ENCODE measurements at places on chromosomes 2 and 18.

DNA sequence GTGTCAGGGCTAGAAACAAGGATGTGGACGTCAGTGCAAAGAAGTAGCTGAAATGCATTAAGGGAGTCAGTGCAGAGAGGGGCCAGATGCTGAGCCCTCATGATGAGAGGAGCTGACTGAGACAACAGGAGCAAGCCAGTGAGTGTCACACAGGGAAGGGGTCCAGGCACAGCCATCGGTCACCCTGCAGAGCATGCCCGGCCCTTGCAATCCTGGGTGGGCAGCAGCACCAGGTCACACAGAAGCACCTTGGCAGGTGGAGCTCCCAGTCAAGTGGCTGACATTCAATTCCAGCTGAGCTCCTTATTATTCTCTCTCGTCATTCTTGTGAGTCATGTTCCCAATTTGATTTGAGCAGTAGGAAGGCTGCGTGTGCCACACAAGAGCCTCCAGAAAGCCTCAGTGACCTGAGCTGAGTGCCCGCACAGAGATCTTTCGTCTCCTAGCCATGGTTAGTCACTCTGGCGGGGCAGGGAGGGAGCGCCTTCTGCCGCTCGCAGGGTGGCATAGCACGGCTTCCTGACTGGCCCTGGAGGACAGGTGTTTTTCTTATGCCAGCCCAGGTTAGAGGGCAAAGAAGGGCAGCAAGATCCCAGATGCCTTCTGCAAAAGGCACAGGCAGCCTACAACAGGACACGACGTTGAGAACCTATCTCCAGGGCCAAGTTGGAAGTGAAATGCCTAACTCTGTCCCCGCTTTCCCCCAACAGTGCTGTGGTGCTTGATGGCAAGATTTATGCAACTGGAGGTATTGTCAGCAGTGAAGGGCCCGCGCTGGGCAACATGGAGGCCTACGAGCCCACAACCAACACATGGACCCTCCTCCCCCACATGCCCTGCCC lies 220.9 kb downstream of the ATAD2B start:
- DNase-seq, result no peak

GRCh38 chr2:127381762-127382161 lies 6.0 kb downstream of the MAP3K2 start:
- DNase-seq, result no peak

GRCh38 chr2:145495590-145495989 lies 975.7 kb upstream of the ZEB2 start:
- no peak for DNase-seq

DNA sequence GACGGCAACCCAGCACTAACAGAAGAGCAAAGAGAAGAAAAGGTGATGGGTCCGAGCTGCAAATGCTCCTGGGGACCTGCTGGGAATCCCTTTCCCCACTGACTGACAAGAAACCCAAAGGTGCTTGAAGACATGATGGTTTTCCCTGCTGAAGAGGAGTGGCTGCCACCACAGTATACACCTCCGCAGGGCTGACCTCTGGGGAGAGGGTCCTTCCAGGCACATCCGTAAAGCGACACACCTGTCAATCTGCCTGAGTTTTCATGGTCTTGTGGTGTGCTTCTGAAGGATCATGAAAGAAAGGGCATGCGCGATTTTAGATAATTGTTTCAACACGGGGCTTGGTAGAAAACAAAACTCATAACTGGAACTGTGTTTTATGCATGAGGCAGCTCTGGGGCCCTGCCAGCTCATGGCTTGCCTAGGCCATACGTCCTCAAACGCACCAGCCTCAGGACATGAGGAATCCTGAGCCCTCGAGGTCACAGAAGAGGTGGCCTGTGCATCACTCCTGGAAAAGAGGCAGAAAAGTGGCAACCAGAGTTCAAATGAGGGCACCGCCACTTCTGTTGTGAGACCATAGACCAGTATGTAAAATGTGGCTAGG lies 51.8 kb downstream of the SERTAD2 start:
- DNase-seq, result no peak

- no peak for DNase-seq
Observed at GRCh38 chr18:32346671-32347070, 124.0 kb downstream of the GAREM1 start.

- no peak for DNase-seq
Observed at GRCh38 chr2:18454692-18455235, 105.7 kb downstream of the RDH14 start.

DNA sequence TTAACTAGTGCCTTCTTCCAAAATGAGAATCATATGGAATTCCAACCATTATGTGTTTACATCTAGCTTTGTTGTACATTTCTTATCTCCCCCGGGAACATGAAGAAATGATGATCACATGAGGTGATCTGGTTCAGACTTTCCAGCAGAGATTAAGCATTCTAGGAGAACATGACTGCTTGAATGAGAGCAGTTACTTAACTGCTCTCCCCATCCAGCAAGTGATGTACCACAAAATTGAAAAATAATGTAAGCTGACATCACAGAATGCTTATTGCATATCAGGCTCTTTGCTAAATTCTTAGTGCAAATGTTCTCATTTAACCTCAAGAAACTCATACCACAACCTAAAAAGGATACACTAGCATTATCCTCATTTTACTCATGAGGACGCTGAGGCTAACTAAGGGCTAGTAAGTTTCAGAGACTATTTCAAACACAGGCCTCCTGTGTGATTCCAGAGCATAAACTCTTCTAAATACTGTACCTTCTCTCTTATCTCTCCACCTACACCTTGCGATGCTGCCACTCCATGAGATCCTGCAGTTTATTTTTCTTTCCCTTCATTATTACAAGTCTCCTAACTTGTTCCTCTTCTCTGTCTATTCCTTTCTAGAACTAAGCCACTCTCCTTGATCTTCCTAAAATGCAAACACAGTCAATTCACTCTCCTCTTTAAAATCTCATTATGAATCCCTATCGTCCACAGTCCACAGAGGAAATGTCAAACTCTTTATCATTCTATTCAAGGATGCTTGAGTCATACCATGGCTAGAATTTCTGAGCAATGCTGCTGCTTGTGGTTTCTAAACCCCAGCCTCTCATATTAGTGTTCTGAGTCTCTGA lies 1224.8 kb upstream of the ZEB2 start:
- DNase-seq, result no peak

GRCh38 chr2:112491946-112492345 lies 10.0 kb downstream of the TTL start:
- DNase-seq, result no peak

- DNase-seq, result no peak
Observed at GRCh38 chr2:47283659-47284058, 119.3 kb upstream of the MSH2 start.

GRCh38 chr2:17649026-17649425 lies 104.6 kb downstream of the SMC6 start:
- no peak for DNase-seq

DNA sequence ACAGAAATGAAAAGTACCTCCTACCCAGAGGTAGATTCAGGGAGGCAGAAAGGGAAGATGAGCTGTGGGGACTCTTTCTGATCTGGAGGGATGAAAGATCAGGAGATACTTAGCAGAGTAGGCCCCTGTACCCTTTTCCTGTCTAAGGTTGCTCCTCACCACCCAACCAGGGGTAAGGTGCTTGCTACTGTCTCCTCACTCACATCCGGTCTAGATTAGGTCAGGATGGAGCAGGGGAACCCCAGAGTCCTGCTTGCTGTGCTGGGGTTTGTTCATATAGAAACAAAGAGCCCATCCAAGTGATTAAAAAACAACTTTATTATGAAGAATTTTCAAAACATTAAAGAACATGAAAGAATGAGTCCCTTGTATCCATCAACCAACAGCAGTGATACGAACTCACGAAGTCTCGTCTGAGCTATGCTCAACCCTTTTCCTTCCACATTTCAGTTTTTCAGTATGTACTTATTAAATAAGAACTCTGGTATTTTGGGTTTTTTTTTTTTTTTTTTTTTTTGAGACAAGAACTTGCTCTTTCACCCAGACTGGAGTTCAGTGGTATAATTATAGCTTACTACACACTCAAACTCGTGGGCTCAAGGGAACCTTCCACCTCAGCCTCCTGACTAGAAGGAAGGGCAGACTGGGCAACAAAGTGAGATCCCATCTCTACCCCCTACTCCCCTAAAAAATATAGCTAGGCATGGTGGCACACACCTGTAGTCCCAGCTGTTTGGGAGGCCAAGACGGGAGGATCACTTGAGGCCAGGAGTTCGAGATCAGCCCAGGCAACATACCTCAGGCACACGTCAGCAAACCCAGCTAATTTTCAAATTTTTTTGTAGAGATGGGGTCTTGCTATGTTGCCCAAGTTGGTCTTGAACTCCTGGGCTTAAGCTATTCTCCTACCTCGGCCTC lies 28.5 kb upstream of the MCFD2 start:
- DNase-seq, result no peak

DNA sequence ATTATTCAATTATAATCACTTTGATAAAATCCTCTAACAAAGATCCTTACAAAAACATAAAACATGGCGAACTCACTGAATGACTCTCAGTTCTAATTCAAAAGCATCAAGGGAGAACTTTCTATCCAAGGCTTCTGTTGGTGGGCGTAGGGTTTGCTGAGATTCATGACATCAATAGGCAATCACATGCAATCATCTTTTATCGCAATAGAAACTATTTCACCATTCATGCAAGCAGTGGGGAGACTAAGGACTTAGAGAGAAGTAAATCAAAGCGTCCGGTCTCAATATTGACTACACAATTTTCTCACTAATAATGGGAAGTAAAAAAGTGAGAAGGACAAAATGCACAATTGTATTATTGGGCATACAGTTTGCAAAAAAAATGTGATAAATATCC lies 168.7 kb downstream of the SCG2 start:
- DNase-seq, result no peak

DNA sequence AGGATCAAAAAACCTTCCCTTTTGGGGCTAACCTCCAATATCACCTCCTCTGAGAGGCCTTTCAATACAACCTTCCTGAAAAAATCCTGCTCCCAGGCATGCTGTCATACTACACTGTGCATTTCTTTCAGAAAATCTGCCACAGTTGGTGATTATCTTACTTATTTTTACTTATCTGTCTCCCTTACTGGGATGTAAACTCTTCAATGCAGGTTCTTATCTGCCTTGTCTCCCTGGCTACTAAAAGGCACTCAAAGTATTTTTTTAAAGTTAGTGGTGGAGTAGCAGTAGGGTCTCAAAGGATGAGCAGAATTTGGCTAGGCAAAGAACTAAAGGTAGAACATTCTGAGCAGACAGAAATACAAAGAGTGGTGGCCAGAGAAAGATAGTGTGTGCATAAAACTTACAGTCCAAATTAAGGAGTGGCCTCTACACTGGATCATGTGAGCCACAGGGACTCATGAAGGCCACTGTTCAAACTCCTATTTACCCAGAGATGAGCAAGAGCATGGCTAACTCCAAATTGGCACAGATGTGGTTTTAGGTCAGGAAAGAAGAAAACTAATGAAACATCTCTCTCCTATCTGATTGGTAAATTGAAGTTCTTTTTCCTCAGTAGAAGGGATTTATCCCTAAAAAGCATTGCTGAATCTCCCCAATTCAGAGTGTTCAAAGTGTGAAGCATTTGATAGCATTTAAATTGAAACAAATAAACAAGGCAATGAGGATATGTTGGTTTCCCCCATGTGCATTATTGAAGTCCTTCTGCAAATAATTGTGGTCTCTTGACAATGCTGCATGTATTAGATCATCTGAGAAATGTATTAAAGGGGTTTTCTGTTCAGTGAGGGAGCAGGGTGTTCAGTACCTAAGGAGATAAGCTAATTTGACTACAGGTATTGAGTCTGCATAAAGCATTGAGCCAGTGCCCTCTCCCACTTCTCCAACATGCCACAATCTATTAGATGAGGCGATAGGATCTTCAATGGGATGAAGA lies 285.5 kb downstream of the MREG start:
- DNase-seq, result no peak

DNA sequence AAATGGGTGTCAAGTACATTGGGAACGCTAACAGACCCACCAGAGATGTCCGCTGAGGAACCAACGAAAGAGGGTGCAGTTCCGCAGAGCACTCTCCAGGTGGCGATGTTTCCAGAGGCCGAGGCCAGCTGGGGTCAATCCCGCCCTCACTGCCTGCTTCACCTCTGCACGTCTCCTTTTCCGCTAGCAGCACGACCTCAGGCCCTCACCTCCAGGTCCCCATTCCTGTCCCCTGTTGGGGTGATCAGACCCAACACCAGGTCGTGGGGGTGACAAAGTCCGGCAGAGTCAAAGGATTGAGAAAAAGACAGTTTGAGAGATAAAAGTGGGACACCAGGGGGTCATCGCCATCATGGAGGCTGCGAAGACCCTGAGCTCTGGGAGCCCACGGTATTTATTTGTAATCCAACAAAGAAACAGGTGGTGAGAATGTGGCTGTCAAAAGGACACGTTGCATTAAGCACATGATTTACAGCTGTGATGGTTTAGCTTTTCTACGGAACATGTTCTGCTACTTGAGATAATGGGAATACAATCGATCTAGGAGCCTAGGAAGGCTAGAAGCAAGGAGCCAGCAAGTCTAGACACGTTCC lies 27.3 kb downstream of the ZAP70 start:
- peak; percentile 78 for DNase-seq

DNA sequence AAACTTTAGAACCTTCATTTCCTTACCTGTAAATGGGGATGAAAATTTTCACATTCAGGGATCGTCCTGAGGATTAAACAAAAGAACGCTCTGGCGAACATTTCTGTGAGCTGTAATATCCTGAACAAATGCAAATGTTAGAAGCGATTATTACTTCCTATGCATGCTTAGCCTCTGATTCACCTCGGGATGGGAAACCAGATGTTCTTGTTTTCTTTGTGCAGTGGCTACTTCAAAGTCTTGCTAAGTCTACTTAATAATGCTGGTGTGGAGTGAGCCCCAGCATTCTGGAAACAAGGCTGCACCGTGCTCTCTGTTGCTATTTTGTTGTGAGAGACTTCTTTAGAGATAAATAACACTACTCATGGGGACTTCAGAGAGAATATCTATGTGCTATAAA lies 119.1 kb upstream of the PELI1 start:
- no peak for DNase-seq

GRCh38 chr2:143263066-143263625 lies 133.9 kb downstream of the ARHGAP15 start:
- no peak for DNase-seq

DNA sequence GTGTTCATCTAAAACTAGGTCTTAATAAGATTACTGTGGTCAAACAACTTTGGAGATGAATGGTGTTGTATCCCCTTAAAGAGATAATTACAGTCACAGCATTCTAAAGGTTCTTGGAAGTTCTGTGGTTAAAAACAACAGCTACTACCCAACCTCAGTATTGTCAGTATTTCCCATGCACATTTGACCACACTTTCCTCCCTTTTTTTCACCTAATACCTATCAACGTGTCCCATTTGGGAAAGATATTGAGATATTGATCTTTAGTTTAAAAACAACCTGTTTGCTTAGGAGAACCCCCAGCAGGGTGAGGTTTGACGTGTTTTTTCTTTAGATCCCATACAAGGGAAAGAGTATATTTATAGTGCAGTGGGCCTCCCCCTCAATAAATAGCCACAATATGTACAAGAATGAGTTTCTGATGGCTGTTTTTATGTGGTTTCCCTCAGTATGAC lies 65.6 kb downstream of the WDR7 start:
- DNase-seq, result no peak

- DNase-seq, result no peak
Observed at GRCh38 chr2:70467831-70468779, 85.5 kb downstream of the TGFA start.

All from glutamatergic neuron (in vitro differentiated cells).